ENCODE measurements at places on chromosomes 7 and 10. TPM values are rescaled to one million over a fixed set of nuclear protein-coding genes. Genes with fewer than 3 reads are reported as not detected.

- DNase-seq, result no peak
Measured at GRCh38 chr7:96689414-96689813, 20.2 kb downstream of the SEM1 start.

DNA sequence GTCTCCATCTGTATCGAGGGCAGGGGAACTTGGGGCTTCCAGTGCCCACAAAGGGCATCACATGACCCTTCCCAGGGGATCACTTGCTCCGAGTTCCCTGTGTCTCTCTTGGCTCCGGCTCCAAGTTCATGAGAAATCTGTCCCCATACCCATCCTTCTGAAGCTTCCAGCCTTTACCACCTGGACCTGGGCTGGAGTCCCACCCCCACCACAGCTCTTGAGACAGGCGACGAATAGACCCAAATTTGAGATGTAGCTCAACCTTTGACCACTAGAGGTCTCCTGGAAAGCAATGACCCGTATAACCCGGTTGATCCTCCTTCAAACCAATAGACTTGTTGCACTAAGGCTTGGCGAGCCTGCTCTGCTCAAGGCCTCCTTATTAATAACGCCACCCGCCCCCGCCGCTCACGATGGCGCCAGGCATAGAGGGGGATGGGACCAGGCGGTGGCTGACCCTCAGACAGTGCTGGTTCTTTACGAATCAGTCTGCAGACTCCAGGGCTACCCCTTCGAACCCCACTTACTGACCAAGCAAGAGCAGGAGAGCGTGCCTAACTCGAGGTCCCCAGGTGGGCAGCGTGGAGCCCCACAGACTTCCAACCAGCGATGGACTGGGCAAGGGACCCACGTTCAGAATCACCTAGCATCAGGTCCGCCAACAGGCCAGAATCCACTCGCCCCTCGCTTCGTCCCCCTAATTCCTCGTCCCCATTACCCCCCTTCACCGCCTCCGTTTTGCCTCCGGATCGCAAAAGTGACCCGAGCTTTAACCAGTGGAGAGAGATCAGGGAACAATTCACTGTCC lies 4.4 kb upstream of the ARID5B start:
- DNase-seq, result peak; percentile 88

DNA sequence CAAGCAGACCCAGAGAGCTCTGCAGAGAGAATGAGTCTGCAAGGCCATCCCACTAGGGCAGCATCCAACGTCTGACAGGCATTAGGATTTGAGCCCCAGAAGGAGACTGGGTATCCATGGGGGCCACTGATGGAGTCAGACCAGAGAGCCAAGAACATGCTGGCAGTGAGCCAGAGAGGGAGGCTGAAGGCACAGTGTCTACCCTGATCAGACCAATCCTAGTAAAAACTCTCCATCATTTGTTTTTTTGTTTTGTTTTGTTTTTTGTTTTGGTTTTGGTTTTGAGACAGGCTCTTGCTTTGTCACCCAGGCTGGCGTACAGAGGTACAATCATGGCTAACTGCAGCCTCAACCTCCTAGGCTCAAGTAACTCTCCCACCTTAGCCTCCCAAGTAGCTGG lies 133.1 kb upstream of the LYZL2 start:
- no peak for DNase-seq

DNA sequence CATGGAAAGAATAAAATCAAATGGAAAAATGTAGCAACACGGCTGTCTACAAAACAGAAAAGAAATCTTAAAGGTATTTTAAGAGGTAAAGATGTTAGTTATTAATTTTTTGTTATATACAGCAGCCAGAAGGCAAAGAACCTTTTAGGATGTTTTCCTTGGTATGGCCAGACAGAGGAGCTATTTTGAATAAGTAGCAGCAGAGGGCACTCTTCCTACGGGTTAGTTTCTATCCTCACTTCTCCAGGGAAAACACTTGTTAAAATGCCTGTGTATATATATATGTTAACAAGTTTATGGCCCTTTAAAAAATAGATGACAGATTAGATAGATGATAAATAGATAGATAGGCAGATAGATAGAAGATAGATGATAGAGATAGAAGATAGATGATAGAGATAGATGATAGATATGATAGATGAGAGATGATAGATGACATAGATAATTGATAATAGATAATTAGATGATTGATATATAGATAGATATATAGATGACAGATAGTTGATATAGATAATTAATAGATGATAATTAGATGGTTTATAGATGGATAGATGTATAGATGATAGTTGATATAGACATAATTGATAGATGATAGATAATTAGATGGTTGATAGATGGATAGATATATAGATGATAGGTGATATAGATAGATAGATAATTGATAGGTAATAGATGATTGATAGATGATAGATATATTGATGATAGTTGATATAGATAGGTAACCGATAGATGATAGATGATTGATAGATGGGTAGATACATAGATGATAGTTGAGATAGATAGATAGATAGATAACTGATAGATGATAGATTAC lies 57.8 kb upstream of the WIPF3 start:
- no peak for DNase-seq

GRCh38 chr10:14727465-14727864 lies 47.2 kb downstream of the FAM107B start:
- no peak for DNase-seq

DNA sequence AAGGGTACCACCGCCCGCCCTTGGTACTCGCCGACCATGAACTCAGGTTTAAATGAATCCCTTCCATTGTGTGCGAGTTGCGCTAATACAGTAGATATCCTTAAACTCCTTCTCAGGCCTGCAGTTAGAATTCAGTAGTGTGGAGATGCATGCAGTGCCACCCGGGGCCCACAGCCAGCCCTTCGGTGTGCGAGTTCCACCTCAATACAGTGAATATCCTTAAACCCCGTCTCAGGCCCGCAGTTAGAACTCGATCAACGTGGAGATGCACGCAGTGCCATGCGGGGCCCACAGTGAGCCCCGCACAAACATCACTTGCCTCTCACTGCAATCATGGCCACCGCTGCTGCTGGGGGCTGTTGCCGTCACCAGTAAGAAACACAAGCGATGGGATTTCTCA lies 261.9 kb downstream of the MAD1L1 start:
- no peak for DNase-seq

DNA sequence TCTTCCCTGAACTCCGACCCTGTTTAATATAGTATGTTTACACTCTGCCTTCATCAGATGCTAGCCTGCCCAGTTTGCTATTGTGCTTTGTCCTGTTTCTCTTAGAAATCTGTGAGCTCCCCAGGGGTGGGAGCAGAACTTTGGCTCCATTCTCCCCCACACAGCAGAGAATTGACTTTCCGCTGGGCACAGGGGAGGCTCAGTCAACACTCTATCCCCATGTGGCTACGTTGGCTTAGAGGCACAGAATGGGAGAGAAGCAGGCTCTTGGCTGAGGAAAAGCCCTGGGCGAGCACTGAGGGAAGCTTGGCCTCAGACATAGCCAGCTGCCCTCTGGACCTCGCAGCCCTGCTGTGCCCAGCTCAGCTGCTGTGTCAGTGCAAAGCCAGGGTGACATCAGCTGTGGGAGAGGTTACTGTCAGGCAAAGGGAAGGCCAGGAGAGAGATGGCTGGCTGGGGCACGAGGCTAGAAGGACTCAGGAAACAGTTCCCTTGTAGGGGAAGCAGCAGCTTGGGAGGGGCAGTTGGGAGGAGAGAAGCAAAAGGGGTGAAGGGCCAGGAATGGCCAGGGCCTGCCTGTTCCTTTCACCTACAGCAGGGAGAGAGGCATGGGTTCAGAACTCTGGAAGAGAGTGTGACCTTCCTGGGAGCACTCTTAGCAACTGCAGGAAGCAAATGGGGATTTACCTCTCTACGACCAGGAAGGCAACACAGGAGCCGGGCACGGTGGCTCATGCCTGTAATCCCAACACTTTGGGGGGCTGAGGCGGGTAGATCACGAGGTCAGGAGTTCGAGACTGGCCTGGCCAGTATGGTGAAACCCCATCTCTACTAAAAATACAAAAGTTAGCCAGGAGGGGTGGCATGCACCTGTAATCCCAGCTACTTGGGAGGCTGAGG lies 5.8 kb upstream of the SCD start:
- DNase-seq, result peak; percentile 52

- no peak for DNase-seq
Measured at GRCh38 chr7:90721869-90722431, 125.8 kb downstream of the CDK14 start.

- DNase-seq, result no peak
Measured at GRCh38 chr7:79854621-79855020, 280.0 kb upstream of the GNAI1 start.

DNA sequence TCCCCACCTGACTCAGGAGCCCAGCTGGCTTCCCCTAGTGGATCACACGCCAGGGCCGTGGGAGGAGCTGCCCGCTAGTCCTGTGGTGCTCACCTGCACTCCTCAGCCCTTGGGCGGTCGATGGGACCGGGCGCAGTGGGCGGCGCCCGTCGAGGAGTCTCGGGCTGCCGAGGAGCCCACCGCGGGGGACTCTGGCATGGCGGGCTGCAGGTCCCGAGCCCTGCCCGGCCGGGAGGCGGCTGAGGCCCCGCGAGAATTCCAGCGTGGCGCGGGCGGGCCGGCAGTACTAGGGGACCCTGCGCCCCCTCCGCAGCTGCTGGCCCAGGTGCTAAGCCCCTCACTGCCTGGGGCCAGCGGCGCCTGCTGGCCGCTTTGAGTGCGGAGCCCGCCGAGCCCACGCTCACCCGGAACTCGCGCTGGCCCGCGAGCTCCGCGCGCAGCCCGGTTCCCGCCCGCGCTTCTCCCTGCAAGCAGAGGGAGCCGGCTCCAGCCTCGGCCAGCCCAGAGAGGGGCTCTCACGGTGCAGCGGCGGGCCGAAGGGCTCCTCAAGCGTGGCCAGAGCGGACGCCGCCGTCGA lies 367.9 kb downstream of the TYW1 start:
- no peak for DNase-seq

GRCh38 chr10:117221156-117221711 lies 19.7 kb upstream of the SLC18A2 start:
- no peak for DNase-seq

- peak; percentile 84 for DNase-seq
Measured at GRCh38 chr7:25093268-25093826, 31.7 kb downstream of the CYCS start.

DNA sequence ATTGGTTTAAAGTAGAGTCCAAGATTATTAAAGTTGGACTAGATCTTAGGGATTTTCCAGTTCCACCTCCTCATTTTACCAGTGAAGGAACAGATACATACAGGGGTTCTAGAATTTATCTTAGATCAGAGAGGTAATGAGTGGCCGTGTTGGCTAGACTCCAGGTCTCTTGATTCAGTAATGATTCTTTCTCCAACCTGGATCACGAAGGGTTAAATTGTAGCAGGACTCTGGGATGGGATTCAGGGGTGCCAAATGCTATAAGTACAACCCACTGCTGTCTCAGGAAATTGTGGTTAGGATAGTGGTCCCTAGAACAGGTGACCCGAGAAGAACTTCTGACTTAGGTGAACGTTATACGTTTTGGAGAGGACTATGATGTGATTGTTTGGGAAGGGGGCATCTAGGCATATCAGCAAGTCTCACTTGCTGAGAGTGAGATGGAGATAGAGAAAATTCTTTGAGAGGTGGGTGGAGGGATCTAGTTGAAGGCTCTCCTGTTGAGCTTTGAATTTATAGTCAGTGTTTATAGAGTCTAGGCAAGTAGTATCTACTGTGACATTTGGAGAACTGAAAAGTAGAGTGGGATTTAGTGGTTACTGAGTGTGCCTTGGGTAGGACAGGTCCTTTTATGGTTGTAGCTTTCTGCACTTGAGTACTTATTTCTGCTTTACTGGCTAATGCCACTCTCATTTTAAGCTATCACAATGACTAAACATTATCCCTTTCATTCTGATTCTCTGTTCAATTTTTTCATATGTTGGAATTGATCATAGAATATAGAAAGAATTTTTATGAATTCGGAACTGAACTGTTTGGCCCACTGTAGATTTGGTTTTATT lies 58.3 kb downstream of the ST7 start:
- DNase-seq, result no peak

- DNase-seq, result no peak
Measured at GRCh38 chr7:96501318-96501717, 179.4 kb upstream of the SLC25A13 start.

DNA sequence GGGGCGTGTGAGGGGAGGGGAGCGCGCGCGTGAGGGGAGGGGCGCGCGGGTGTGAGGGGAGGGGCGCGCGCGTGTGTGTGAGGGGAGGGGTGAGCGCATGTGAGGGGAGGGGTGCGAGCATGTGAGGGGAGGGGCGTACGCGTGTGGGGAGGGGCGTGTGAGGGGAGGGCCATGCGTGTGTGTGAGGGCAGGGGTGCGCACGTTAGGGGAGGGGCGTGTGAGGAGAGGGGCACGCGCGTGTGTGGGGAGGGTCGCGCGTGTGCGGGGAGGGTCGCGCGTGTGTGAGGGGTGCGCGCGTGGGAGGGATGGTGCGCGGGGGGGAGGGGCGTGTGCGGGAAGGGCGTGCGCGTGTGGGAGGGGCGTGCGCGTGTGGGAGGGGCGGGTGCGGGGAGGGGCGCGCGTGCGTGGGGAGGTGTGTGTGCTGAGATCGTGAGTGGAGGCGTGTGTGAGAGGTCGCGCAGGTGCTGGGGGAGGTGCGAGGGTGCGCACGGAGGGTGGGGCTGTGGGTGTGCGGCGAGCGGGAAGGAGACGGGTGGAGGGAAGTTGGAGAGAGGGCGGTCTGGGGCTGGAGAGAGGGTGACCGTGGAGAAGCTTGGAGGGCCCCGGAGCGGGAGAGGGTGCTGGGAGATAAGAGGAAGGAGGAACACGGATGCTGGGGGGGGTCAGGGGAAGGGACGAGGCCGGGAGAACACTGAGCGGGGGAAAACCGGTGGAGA lies 19.7 kb downstream of the MXI1 start:
- DNase-seq, result peak; percentile 95

- DNase-seq, result peak; percentile 9
Measured at GRCh38 chr7:67854221-67855178, 857.9 kb downstream of the TYW1 start.

DNA sequence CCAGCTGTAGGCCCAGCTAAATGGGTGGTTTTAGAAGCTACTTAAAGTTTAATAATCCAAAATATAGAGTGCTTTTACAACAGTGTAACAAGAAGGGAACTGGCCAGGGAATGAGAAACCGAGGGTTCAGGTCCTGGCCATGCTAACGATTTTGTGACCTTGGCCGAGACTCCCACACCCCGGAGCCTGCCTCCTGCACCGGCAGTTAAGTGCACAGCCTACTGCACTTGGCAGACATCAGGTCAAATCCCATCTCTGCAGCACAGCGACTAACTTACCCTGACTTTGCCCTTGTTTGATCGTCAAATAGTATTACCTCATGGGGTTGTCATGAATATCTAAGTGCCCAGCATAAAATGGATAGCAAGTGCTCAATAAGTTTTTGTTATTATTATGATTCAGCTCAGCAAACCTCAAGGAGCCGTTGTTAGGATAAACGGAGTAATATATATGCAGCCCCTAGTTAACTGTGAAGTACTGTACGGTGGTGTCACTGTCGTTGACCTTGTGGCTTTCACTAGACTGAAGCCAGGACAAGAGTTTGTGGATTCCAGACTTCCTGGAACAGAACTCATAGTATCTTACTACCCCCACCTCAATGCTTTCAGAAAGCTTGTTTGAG lies 35.5 kb downstream of the LYZL1 start:
- DNase-seq, result peak; percentile 51

GRCh38 chr10:23965880-23966279 lies 243.1 kb upstream of the KIAA1217 start:
- no peak for DNase-seq

GRCh38 chr7:32071466-32072091 lies 1.4 kb upstream of the PDE1C start:
- no peak for DNase-seq

Gene XRCC2
- 1.2 TPM for total RNA-seq

Gene FAM25C
- total RNA-seq, result not detected

Gene TYW1B
- 2.2 TPM for total RNA-seq

Gene SEMA3A
- total RNA-seq, result 2.5 TPM

Gene ZNF511
- total RNA-seq, result 20.9 TPM
